ENCODE measurements at places on chromosomes 5 and 9. TPM values are rescaled to one million over a fixed set of nuclear protein-coding genes. Genes with fewer than 3 reads are reported as not detected.

DNA sequence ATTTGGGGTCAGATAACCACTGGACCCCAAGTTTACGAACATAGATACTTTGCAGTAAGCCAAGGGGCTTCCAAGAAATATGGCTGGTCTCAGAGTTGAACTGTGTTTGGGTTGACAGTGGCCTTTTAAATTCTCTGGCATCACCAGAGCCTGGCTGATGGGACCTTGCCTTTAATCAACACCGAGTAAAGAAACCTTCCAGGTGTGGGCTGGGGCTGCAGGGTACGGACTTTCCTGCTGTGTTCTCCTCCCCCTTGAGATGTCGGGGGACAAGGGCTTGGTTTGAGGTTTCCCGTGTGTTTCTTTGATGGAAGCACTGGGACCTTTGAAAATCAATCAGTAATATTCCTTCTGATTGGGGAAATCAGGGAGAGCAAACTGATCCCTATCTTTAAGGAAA, 140.1 kb downstream of the MTX3 start:
- H3K27me3 ChIP-seq: no peaks in the 10 kb centered on the region
- DNase-seq: peak; percentile 45
- H3K4me3 ChIP-seq: no peak overlapping the region
- no peak overlapping the region for H3K27ac ChIP-seq
- peaks cover 7% of the 10 kb centered on the region for H3K4me1 ChIP-seq

- no peaks in the 10 kb centered on the region for H3K36me3 ChIP-seq
- DNase-seq: no peak
- H3K4me3 ChIP-seq: no peak overlapping the region
- peaks cover 3% of the 10 kb centered on the region for H3K4me1 ChIP-seq
Measured at GRCh38 chr5:71899865-71900342, 180.8 kb downstream of the CARTPT start.

GRCh38 chr5:98865690-98866089, 63.1 kb downstream of the CHD1 start:
- H3K4me1 ChIP-seq: no peaks in the 10 kb centered on the region
- no peaks in the 10 kb centered on the region for H3K27me3 ChIP-seq
- no peak overlapping the region for H3K27ac ChIP-seq
- no peak for DNase-seq

DNA sequence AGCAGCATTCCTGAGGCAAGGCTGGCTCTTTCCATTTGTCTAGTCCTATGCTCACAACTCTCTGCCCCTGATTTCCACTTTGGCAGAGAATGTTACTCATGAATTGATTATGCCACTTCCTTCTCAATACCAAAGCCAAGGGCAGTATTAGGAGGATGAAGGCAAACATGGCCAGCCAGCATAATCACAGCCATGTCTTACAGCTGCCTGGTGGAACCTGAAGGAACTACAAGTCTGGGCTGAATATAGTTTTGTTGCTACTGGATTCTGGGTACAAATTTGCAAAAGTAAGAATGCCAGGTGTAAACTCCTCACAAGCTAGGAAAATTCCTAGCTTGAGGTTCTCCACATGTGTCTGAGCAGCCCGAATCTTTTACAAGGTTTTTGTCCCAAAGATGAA, 4.2 kb downstream of the SIL1 start:
- H3K36me3 ChIP-seq: no peaks in the 10 kb centered on the region
- H3K27me3 ChIP-seq: no peaks in the 10 kb centered on the region
- no peak overlapping the region for H3K27ac ChIP-seq
- no peak for DNase-seq

DNA sequence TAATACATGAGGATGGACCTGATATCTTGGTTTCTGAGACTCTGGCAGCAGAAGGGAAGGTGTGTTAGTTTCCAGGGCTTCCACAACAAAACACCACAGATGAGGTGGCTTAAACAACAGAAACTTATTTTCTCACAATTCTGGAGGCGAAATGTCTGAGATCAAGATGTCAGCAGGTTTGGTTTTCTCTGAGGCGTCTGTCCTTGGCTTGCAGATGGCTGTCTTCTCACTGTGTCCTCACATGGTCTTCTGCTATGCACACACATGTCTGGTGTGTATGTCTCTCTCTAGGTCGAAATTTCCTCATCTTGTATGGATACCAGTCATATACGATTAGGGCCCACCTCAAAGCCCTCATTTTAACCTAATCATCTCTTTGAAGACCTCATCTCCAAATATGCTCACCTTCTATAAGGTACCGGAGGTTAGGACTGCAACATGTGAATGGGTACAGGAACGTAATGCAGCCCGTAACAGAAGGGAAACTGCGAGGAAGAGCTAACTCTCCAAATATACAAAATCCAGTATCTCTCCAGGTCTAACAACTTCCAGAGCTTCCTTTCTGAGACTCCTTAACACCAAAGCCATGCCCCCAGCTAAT, 139.8 kb upstream of the SMARCA2 start:
- H3K27ac ChIP-seq: no peak overlapping the region
- H3K27me3 ChIP-seq: no peaks in the 10 kb centered on the region
- no peak overlapping the region for H3K4me3 ChIP-seq
- no peak for DNase-seq
- H3K4me1 ChIP-seq: no peaks in the 10 kb centered on the region

GRCh38 chr5:93717162-93717561, 24.2 kb downstream of the POU5F2 start:
- H3K27ac ChIP-seq: no peak overlapping the region
- H3K27me3 ChIP-seq: no peaks in the 10 kb centered on the region
- no peak overlapping the region for H3K4me3 ChIP-seq
- H3K4me1 ChIP-seq: no peaks in the 10 kb centered on the region

DNA sequence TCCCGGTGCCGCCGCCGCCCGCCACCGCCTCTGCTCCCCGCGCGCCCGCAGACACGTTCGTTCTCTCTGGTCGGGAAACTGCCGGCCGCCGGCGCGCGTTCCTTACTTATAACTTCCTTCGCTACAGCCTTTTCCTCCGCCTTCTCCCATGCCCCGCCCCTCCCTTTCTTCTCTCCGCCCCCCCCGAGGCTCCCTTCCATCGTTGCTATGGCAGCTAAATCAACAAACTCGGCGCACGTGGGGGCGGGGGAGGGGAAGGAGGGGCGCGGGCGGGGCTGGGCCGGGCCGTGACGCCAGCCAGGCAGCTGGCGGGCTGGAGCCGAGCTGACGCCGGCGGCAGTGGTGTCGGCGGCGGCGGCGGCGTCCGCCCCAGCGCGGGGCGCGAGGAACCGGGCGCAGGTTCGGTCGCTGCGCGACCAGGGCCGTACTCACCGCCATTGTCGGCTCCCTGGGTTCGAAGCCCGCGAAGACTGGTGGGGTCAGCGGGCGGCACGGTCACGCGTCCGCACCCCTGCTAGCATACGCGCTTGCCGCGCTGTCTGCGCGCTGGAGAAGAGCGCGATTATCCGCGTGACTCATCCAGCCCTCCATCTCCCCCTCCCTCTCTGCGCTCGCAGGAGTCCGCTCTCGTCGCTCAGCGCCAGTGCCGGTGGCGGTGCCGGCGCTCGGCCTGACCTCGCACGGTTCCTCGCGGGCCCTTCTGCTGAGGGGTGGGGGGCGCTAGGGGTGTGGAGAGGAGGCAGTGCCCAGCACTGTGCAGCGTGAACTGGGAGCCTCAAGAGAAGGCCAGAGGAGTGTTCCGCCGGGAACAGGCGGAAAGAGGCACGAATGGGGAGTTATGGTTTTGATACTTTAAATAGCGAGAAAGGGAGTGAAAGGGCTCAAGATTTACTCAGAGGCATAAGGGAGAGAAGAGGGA, at the start of gene KLF4:
TSS of gene KLF4 (minus strand) at position 83 of the 919 bp plus-strand sequence. CDS start 597 bp downstream, outside the sequence.
- DNase-seq: peak; percentile 95
- peak within 1 kb of the TSS; percentile 85 for H3K4me3 ChIP-seq
- H3K27ac ChIP-seq: peak within 1 kb of the TSS; percentile 99
- H3K27me3 ChIP-seq: no peaks in the 10 kb centered on the region
- H3K36me3 ChIP-seq: peaks cover 30% of the 10 kb centered on the region

GRCh38 chr5:161412792-161413191, 133.7 kb downstream of the GABRB2 start:
- no peaks in the 10 kb centered on the region for H3K4me1 ChIP-seq
- H3K27ac ChIP-seq: no peak overlapping the region
- H3K27me3 ChIP-seq: no peaks in the 10 kb centered on the region
- no peaks in the 10 kb centered on the region for H3K36me3 ChIP-seq
- no peak for DNase-seq

DNA sequence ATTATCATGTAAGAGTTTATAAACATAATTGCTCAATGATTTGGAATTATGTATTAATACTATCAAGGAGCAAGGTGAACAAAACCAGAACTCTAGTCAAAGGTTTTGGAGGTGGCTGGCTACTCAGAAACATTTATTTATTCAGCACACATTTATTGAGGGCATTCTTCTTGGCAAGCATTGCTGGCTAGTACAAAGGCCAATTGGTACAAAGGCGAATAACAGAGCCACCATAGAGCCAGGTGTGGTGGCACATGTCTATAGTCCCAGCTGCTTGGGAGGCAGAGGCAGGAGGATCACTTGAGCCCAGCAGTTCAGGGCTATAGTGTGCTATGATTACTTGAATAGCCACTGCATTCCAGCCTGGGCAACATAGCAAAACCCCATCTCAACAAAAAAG, 242.1 kb downstream of the CWC27 start:
- no peak overlapping the region for H3K4me3 ChIP-seq
- no peaks in the 10 kb centered on the region for H3K4me1 ChIP-seq
- H3K27ac ChIP-seq: no peak overlapping the region
- H3K36me3 ChIP-seq: no peaks in the 10 kb centered on the region

DNA sequence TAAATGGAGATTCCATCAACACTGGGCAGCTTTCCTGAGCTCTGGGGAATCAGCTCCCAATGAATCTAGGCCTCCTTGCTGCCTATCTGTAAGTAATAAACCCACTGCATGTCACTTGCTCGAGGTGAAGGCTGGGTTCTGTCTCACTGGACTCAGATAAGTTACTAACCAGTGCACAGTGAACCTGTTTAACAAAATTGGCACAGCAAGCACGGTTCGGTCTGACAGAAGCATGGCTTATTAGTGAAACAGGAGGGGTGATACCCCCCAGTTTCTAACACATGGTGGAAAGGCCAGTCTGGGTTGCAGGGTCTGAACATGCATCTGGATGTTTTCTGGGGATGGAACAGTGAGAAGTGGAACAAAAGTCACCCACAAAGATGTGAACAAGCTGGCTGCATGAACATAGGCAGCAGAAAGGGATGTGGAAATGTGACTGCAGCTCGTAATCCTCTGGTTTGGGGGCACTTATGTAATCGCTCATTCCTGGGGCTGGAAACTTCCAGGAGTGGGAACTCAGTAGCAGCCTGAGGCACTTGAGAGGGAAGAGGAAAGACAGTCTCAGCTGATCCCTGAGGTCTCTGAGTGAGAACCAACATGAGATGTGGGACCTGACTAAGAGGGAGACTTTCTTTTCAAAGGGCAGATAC, 37.7 kb downstream of the UGT3A2 start:
- no peaks in the 10 kb centered on the region for H3K27me3 ChIP-seq
- no peak overlapping the region for H3K27ac ChIP-seq
- H3K36me3 ChIP-seq: no peaks in the 10 kb centered on the region
- H3K4me1 ChIP-seq: no peaks in the 10 kb centered on the region
- H3K4me3 ChIP-seq: no peak overlapping the region

DNA sequence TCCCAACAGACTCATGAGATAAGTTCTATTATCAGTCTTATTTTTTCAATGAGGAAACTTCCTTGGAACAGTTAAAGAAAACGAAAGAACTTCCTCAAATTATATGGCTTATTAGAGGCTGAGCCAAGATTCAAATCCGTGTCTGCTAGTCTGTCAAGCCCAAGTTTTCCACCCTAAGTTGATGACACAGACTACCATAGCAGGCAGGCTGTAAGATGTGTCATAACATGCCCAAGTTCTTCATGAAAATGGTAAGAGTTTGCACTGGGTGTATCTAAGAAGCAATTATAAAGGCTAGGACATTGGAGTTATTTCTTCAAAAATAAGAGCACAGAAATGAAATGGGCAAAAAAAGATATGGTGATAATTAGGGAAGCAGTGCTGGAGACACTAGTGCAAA, 634.5 kb downstream of the BRINP1 start:
- DNase-seq: no peak
- no peak overlapping the region for H3K4me3 ChIP-seq
- H3K27me3 ChIP-seq: no peaks in the 10 kb centered on the region
- H3K4me1 ChIP-seq: no peaks in the 10 kb centered on the region

- H3K4me3 ChIP-seq: no peak overlapping the region
- H3K4me1 ChIP-seq: no peaks in the 10 kb centered on the region
- no peaks in the 10 kb centered on the region for H3K27me3 ChIP-seq
- H3K27ac ChIP-seq: no peak overlapping the region
Measured at GRCh38 chr9:16092142-16093091, 539.6 kb downstream of the CCDC171 start.

OSMR gene
- 20.0 TPM for total RNA-seq

- H3K4me3 ChIP-seq: no peak overlapping the region
- peaks cover 86% of the 10 kb centered on the region for H3K36me3 ChIP-seq
- H3K27ac ChIP-seq: no peak overlapping the region
- H3K4me1 ChIP-seq: no peaks in the 10 kb centered on the region
- H3K27me3 ChIP-seq: no peaks in the 10 kb centered on the region
Measured at GRCh38 chr9:33320568-33321261, 30.4 kb downstream of the NFX1 start.

DNA sequence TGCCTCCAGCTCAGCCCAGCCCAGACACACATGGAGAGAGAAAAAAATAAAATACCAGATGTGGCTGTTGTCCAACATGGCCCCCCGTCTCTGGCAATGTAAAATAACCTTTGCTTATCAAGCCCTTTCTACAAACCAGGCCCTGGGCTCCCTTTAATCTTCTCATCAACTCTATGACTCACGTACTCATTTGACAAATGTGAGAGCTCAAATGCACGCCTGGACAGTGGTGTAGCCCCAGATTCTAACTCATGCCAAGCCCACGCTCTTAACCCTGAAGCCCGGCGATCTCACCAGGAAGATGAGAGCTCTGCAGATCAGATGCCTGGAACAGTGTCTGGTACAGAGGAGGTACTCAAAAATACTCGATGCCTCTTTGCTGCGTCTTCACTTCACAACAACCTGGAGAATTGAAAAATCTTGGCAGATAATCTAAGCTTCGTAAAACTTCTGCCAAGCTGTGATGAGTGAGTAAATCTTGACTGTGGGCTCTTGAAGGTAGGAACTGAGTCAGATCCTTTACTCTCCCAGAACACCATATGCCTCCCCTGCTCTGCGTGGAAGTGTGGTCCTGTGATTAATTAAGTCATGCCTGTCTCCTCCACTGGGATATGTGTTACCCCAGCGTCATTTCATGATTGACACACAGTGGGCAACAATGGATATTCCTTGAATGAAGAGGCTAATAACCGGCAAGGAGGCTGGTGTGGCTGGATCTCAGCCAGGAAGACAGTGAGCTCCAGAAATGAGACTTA, 102.0 kb upstream of the FSTL4 start:
- H3K36me3 ChIP-seq: no peaks in the 10 kb centered on the region
- no peak overlapping the region for H3K4me3 ChIP-seq
- DNase-seq: no peak

OR1J2 gene
- total RNA-seq: not detected

- no peaks in the 10 kb centered on the region for H3K27me3 ChIP-seq
- H3K4me3 ChIP-seq: no peak overlapping the region
- DNase-seq: no peak
Measured at GRCh38 chr9:72667181-72667580, 145.8 kb downstream of the TMC1 start.

PCDHGA1 gene
- 0.32 TPM for total RNA-seq

TAF1L gene
- total RNA-seq: 0.08 TPM

All from suprapubic skin (tissue), 4 donors.